Fibroblast of the aortic adventitia (primary cell): ENCODE measurements at places on chromosomes 7 and 10. TPM values are rescaled to one million over a fixed set of nuclear protein-coding genes. Genes with fewer than 3 reads are reported as not detected.

- peak; percentile 93 for DNase-seq
Measured at GRCh38 chr7:17369691-17370426, 71.4 kb downstream of the AHR start.

GRCh38 chr7:33107136-33108066 is 1.8 kb downstream of the RP9 start:
- DNase-seq = peak; percentile 66

GRCh38 chr10:91707236-91707635 is 74.4 kb upstream of the PPP1R3C start:
- no peak for DNase-seq

GRCh38 chr10:75250934-75251333 is 15.2 kb upstream of the COMTD1 start:
- no peak for DNase-seq

GRCh38 chr10:80421707-80422536 is 13.6 kb downstream of the PRXL2A start:
- DNase-seq = no peak

DNA sequence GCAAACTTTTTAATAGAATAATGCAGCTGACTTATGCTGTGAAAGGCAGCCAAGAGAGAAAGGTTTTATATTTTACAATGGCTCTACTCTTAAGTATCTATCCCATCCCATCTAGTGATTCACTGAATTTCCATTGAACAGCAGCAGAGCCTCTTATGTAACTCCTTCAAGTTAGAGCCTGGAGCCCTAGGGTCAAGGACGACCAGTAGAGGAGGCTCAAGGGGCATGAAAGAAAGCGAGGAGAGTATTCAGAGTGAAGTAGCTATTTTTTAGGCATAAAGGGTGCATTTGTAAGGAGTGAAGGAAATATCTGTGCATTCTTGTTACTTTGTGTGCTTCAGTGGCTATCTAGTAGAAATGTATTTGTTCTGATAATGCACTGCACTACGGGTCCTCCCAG is 180.2 kb upstream of the TPK1 start:
- DNase-seq = no peak

- DNase-seq = no peak
Measured at GRCh38 chr10:767211-767610, 77.7 kb upstream of the DIP2C start.

DNA sequence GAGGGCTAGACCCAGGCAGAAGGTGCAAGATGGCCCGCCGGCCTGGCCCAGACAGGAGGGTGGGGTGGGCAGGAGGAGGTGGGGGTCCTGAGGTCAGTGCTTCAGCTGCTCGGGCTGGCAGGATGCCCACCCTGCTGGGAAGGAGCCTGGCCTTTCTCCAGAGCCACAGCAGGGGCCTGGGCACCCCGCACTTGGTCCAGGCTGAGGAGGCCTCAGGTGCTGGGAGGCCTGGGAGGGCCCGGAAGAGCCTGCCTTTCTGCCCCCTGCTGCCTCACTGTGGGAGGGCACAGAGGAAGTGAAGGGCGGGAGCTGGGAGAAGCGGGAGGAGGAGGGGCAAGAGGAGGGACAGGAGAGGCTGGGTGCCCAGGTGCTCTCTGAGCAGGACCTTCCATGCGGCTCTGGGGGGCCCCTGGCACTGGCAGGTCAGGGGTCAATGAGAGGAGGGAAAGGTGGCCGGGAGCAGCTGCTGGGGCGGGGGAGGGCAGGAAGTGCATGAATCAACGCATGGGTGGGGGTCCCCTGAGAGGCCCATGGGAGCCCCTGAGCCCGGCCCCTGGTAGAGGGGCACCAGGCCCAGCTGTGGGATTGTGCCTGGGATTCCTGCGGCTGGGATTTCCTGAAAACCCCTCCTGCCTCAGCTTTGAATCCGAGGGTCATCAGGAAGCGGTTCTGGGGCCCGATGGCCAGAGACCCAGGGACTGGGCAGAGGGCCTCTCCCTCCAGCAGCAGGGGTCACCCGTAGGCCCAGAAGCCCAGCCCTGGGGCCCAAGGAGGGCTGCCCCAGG is 49.9 kb downstream of the PWWP2B start:
- DNase-seq = no peak

C7orf57 gene
- 0.09 TPM in 1 of 2 replicates, not detected in the other for total RNA-seq

CISD1 gene
- total RNA-seq = 63.8 and 82.9 TPM in 2 replicates

ZNF37A gene
- 6.0 and 16.2 TPM in 2 replicates for total RNA-seq
